ENCODE measurements at places on chromosomes 16 and 17. TPM values are rescaled to one million over a fixed set of nuclear protein-coding genes. Genes with fewer than 3 reads are reported as not detected.
A peak's percentile ranks its signal among the peaks of the same experiment; 100 is the strongest.

- H3K27me3 ChIP-seq: peaks cover 99% of the 10 kb centered on the region
- no peak overlapping the region for H3K4me3 ChIP-seq
- no peak overlapping the region for H3K27ac ChIP-seq
- DNase-seq: no peak
Observed at GRCh38 chr16:56636616-56637413, 1.7 kb upstream of the MT1A start.

GRCh38 chr17:10081571-10082169 is 116.7 kb downstream of the GAS7 start:
- H3K4me3 ChIP-seq: no peak overlapping the region
- DNase-seq: no peak
- H3K36me3 ChIP-seq: peaks cover 21% of the 10 kb centered on the region
- no peaks in the 10 kb centered on the region for H3K27me3 ChIP-seq
- peaks cover 15% of the 10 kb centered on the region for H3K4me1 ChIP-seq
- no peak overlapping the region for H3K27ac ChIP-seq

DNA sequence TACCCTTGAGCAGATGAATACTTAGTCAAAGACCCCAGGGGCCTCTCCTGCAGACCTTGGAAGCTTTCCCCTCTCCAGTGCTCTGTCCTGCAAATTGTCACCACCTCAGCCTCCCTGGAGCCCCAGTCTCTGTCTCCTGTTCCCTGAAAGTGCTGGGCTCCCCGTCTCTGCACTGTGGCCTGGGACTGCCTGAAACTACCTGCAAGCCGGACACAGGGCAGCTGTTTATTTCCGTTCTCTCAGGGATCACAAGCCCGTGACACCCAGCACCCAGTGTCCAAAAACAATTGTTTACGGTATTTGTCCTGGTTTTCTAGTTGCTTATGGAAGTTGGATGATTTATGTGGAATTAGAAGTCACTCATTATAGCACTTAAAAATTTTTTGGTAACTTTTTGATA is 81.6 kb upstream of the CHMP6 start:
- no peaks in the 10 kb centered on the region for H3K27me3 ChIP-seq
- H3K4me3 ChIP-seq: no peak overlapping the region
- DNase-seq: no peak
- peaks cover 21% of the 10 kb centered on the region for H3K36me3 ChIP-seq
- no peaks in the 10 kb centered on the region for H3K4me1 ChIP-seq
- H3K27ac ChIP-seq: no peak overlapping the region

Gene OR1A1
- not detected for total RNA-seq

Gene PRR29
- total RNA-seq: 1.9 TPM

Gene ZP2
- total RNA-seq: not detected

GRCh38 chr16:72961863-72962262 is 86.1 kb downstream of the ZFHX3 start:
- H3K4me3 ChIP-seq: no peak overlapping the region
- peaks cover 29% of the 10 kb centered on the region for H3K36me3 ChIP-seq
- DNase-seq: no peak
- peaks cover 18% of the 10 kb centered on the region for H3K4me1 ChIP-seq
- H3K27ac ChIP-seq: no peak overlapping the region
- H3K27me3 ChIP-seq: no peaks in the 10 kb centered on the region

DNA sequence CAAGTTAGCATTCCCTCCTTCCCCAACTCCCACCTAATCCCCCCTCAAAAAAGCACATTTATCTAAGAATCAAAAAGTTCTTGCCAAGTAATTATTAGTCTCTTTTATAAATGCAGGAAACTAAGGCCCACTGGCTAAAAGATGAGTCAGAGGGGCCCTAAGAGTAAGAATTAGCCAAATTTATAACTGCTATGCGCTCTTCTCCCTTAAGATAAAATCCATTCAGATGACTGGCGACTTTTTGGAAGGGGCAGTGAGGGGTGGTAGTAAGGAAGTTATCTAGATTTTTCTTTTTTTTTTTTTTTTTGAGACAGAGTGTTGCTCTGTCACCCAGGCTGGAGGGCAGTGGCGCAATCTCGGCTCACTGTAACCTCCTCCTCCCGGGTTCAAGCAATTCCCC is 17.1 kb downstream of the ZNF652 start:
- no peak overlapping the region for H3K4me3 ChIP-seq
- DNase-seq: no peak
- H3K4me1 ChIP-seq: peaks cover 14% of the 10 kb centered on the region
- H3K36me3 ChIP-seq: peaks cover 3% of the 10 kb centered on the region

Gene CYB5D1
- 13.0 TPM for total RNA-seq

DNA sequence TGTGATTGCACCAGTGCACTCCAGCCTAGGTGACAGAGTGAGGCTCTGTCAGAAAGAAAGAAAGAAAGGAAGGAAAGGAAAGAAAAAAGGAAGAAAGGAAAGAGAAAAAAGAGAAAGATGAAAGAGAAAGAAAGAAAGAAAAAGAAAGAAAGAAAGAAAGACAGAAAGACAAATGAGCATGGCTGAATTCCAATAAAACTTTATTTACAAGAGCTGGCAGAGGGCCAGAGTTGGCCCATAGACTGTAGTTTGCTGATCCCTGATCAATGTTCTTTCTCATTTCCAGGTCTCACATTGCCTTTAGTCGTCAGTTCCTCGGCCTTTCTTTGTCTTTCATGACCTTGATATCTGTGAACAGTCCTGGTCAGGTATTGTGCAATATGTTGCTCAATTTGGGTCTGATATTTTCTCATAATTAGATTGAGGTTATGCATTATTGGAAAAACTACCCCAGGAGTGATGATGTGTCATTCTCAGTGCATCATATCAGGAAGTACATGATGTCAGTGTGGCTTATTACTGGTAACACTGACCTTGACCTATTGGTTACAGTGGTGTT is 68.5 kb upstream of the MED9 start:
- H3K27ac ChIP-seq: no peak overlapping the region
- no peaks in the 10 kb centered on the region for H3K4me1 ChIP-seq
- no peak for DNase-seq
- peaks cover 19% of the 10 kb centered on the region for H3K27me3 ChIP-seq
- no peak overlapping the region for H3K4me3 ChIP-seq

DNA sequence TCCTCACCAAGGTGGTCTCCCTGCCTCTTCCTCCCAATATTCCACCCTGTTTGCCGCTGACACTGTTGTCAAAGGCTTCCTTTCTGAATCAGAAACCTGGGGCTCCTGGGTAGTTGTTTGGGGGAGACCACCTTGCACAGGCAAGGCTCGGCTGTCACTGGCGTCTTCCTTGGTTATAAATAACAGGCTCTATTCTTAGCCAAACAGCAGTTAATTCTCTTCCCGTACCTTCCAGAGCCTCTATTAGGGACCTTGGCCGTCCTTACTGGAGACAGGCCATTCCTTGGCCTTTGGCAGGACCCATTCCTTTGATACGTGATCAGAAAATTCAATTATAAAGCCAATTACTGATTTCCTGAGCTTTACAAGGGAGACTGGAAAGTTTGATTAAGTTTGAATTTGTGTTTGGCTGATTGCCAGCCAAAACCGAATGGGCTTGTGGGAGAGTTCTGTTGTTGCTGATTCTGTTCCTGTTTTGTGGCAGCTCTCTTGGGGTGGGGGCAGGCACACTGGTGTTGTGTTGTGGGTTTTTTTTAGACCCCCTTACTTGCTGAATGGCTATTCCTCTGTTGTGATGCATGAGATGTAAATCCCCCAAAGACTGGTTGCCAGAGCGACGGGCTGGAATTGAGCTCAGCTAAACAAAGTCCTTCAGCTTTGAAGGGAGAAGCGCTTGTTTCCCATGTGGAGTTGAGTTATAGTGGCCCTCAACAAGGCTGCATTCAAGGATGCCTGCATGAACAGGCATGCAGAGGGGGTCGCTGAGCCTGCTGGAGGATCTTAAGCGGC is 104.6 kb downstream of the GNAO1 start:
- peaks cover 18% of the 10 kb centered on the region for H3K4me1 ChIP-seq
- no peak for DNase-seq
- no peaks in the 10 kb centered on the region for H3K27me3 ChIP-seq
- H3K4me3 ChIP-seq: no peak overlapping the region
- H3K27ac ChIP-seq: no peak overlapping the region

DNA sequence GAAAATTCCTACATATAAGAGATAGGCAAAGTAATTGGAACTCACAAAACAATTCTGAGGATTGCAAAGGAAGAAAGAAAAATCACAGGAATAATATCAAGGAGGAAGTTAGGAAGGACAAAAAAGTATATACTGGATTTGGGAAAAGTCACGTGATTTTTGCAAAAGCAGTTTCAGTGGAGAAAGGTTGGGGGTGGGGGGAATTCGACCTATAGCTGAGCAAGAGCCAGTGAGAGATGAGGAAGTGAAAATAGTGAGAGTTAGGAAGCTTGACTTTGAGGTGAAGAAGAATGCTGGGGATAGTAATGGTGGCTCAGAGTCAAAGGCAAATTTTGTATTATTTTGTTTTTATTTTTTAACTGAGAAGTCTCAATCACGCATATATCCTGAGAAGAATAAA is 438.0 kb upstream of the PMFBP1 start:
- H3K36me3 ChIP-seq: peaks cover 5% of the 10 kb centered on the region
- H3K4me1 ChIP-seq: peaks cover 7% of the 10 kb centered on the region
- H3K27me3 ChIP-seq: no peaks in the 10 kb centered on the region
- DNase-seq: no peak
- H3K4me3 ChIP-seq: no peak overlapping the region

Gene TRPV2
- 2.1 TPM for total RNA-seq

GRCh38 chr17:67716405-67716798 is 1.3 kb upstream of the NOL11 start:
- peaks cover 4% of the 10 kb centered on the region for H3K36me3 ChIP-seq
- H3K27ac ChIP-seq: no peak overlapping the region
- no peak overlapping the region for H3K4me3 ChIP-seq

GRCh38 chr16:79163691-79164387 is 436.7 kb downstream of the MAF start:
- H3K27ac ChIP-seq: no peak overlapping the region
- H3K36me3 ChIP-seq: peaks cover 5% of the 10 kb centered on the region
- H3K27me3 ChIP-seq: no peaks in the 10 kb centered on the region
- no peak overlapping the region for H3K4me3 ChIP-seq
- DNase-seq: no peak

DNA sequence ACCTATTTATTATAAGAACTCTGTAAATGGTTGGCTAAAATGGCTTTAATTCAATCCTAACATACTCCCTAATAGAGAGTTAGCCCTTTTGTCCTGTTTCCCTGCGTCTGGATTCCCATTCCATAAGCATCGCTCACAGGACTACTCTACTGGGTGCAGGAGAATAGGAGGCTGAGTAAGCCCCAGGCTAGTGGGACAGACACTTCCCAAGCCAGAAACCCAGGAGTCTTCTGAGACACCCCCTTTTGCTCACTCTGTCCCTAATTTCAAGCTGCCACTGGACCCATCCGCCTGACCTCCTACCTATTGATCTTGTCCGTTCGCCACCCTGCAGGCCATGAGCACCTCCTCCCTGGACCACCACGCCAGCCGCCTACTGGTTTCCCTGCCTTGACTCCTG is 16.7 kb upstream of the TOB1 start:
- no peak for DNase-seq
- peak overlapping the region; percentile 3 for H3K27ac ChIP-seq
- H3K4me1 ChIP-seq: peaks cover 19% of the 10 kb centered on the region
- H3K36me3 ChIP-seq: no peaks in the 10 kb centered on the region
- no peak overlapping the region for H3K4me3 ChIP-seq
